Mucosa of descending colon (tissue), 3 donors: ENCODE measurements at places on chromosomes 3 and 15.

GRCh38 chr3:119033393-119034255, 1.0 kb downstream of the IGSF11 start:
- no peak for DNase-seq

DNA sequence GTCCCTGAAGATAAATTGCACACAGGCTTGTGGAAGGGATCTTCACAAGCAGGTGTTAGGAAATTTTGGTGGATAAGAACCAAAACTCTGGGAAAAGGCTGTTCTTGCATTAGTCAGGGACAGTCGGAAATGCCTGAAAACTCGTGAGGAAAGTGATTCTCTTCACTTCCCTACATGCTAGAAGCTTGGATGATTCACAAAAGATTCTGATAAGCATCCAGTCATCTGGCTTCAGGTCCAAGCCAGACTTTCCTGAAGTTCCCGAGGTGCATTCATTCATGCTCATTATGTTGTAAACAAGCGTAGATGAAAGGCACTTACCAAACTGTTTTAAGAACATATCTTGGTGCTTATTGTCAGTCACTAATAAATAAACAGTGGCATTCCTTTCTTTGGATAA, 1028.7 kb downstream of the NTRK3 start:
- no peak for DNase-seq

GRCh38 chr3:100700708-100701107, 8.6 kb upstream of the TFG start:
- DNase-seq: no peak

DNA sequence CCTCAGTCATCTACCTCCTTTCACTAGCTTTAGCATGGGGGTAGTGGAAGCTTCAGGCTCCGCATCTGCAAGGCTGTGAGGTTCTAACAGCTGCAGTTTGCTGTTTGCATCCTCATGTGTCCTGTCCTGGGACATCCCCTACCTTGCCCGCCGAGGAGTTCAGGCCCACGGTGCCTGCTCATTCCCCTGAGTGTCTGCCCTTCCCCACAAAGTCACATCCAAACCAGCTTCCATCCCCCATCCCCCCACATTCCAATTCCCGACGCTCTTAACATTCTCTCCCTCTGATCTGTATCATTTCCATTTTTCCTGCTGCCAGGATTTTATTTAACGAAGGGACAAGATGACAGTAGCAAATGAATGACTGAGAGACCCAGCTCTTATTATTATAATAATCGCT, 43.8 kb downstream of the HRH1 start:
- DNase-seq: no peak

GRCh38 chr3:141485641-141486495, 959 bp upstream of the RASA2 start:
- no peak for DNase-seq

GRCh38 chr3:195075941-195076875, 194.8 kb downstream of the XXYLT1 start:
- peak; percentile 20 for DNase-seq

- no peak for DNase-seq
These were observed 270.0 kb upstream of the PROK2 start for GRCh38 chr3:72054976-72055375.
